T-helper 2 cell treated with Interferon-gamma antibody and Interleukin-4, amounts not matched to agents 100 ng/mL and 5 ng/mL, for 36 hours (primary cell): ENCODE measurements at places on chromosomes 2 and 18. TPM values are rescaled to one million over a fixed set of nuclear protein-coding genes. Genes with fewer than 3 reads are reported as not detected.

UGT1A6 gene
- total RNA-seq: not detected in 2 replicates

DCC gene
- not detected in 2 replicates for total RNA-seq

PSMA8 gene
- 1.6 and 1.7 TPM in 2 replicates for total RNA-seq

PRKAG3 gene
- not detected in 2 replicates for total RNA-seq

TEX44 gene
- not detected in 2 replicates for total RNA-seq

FZD7 gene
- 0.23 TPM in 2 replicates for total RNA-seq

ECEL1 gene
- total RNA-seq: 0.07 TPM in 1 of 2 replicates, not detected in the other

ST8SIA5 gene
- 0.07 TPM in 1 of 2 replicates, not detected in the other for total RNA-seq

HJURP gene
- total RNA-seq: 79.4 and 80.0 TPM in 2 replicates

LRRC30 gene
- total RNA-seq: not detected in 2 replicates

PTH2R gene
- 0.11 and 0.34 TPM in 2 replicates for total RNA-seq

CHRND gene
- not detected in 2 replicates for total RNA-seq

RAB6C gene
- total RNA-seq: not detected in 2 replicates

GNAL gene
- 0.39 and 0.41 TPM in 2 replicates for total RNA-seq

PAIP2B gene
- 0.82 and 0.89 TPM in 2 replicates for total RNA-seq

UGT1A5 gene
- total RNA-seq: not detected in 2 replicates

CCDC195 gene
- not detected in 2 replicates for total RNA-seq

IL1RL2 gene
- total RNA-seq: not detected in 2 replicates

DLGAP1 gene
- total RNA-seq: not detected in 2 replicates

TUBA4B gene
- not detected in 2 replicates for total RNA-seq

ANKRD30B gene
- not detected in 2 replicates for total RNA-seq

PTCD3 gene
- 141 and 143 TPM in 2 replicates for total RNA-seq

CABLES1 gene
- total RNA-seq: 9.7 and 11.9 TPM in 2 replicates

ATP5F1A gene
- 357 and 374 TPM in 2 replicates for total RNA-seq

GCC2 gene
- total RNA-seq: 41.8 and 46.0 TPM in 2 replicates

RBM44 gene
- 0.84 and 0.93 TPM in 2 replicates for total RNA-seq

TMEM178A gene
- total RNA-seq: not detected in 2 replicates

SH2D6 gene
- total RNA-seq: 0.32 and 0.52 TPM in 2 replicates

CFC1 gene
- total RNA-seq: not detected in 2 replicates

UBR3 gene
- total RNA-seq: 26.7 and 29.7 TPM in 2 replicates

KCNJ13 gene
- total RNA-seq: not detected in 2 replicates

ALKAL2 gene
- 0.80 and 2.1 TPM in 2 replicates for total RNA-seq

TUBB8B gene
- not detected in 2 replicates for total RNA-seq

DHRS9 gene
- 0.11 TPM in 1 of 2 replicates, not detected in the other for total RNA-seq

FEV gene
- not detected in 2 replicates for total RNA-seq

SULT1C4 gene
- not detected in 2 replicates for total RNA-seq

CCDC150 gene
- total RNA-seq: 9.0 and 9.6 TPM in 2 replicates

TPO gene
- total RNA-seq: 1.2 and 1.8 TPM in 2 replicates

DSG1 gene
- not detected in 2 replicates for total RNA-seq

VSNL1 gene
- total RNA-seq: not detected in 2 replicates

CAVIN2 gene
- total RNA-seq: not detected in 2 replicates

IL37 gene
- total RNA-seq: not detected in 2 replicates

DNAJC5G gene
- not detected in 2 replicates for total RNA-seq

ACTG2 gene
- not detected in 2 replicates for total RNA-seq

GPR45 gene
- not detected in 2 replicates for total RNA-seq
